Stimulated activated CD4-positive, alpha-beta T cell treated with anti-CD3 and anti-CD28 coated beads, Interleukin-1b, Interleukin-23, amount 100 ng/mL, for 4 hours (primary cell): ENCODE measurements at places on chromosomes 2 and 18.

DNA sequence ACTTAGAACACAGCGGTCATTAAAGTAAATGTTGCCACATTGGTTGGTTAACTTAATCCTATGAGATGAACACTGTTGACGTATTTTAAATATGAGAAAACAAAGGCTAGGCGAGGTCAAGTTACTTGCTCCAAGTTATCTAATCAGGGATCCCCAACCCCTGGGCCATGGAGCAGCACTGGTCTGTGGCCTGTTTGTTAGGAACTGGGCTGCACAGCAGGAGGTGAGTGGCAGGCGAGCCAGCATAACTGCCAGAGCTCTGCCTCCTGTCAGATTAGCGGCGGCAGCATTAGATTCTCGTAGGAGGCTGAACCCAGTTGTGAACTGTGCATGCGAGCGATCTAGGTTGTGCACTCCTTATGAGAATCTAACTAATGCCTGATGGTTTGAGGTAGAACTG lies 878.9 kb downstream of the CPS1 start:
- DNase-seq: no peak

DNA sequence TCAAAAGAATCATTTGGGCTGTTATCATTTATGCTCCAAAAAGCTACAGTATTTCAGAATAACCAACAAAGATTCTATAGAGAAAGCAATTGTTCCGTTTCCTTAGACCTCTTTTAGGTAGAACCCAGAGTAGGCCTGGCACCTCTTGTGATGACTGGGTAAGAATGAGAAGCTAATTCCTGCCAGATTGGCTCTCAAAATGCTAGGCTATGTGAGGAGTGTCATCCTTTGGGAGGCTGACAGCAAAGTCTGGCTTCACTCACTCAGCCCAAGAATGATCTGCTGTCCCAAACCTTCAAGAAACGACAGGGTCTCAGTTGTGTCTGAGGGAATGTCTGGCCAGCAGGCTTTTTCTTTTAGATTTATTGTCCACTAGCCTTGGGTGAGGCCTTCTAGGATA lies 4.5 kb downstream of the CERS6 start:
- DNase-seq: no peak

DNA sequence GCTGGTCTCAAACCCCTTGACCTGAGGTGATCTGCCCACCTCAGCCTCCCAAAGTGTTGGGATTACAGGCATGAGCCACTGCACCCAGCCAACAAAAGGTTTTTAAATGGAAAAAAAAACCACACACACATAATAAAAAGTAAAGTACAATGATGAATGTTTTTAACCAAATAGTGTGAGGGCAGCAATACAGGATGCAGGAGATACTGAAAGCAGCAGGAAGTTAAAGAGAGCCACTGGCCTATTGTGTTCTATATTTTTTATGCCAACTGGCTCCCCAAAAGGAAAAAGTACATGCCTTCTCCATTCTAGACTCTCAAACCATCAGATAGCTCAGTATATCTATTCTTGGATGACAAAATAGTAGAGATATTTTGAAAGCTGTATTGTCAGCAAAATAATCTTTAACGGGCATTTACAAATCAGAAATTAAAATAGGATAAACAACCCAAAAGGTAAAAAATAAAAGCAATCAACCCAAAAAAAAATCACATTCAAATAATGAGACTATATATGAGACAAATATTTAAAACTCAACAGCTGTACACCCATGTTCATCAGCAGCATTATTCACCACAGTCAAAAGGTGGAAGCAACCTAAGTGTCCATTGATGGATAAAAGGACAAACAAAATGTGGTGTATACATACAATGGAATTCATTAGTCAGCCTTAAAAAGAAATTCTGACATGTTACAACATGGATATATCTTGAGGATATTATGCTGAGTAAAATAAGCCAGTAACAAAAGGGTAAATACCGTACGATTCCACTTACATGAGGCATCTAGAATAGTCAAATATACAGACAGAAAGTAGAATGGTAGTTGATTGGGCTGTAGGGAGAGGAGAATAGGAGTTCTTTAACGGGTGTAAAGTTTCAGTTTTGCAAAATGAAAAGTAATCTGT lies 26.2 kb downstream of the GPATCH11 start:
- DNase-seq: no peak

DNA sequence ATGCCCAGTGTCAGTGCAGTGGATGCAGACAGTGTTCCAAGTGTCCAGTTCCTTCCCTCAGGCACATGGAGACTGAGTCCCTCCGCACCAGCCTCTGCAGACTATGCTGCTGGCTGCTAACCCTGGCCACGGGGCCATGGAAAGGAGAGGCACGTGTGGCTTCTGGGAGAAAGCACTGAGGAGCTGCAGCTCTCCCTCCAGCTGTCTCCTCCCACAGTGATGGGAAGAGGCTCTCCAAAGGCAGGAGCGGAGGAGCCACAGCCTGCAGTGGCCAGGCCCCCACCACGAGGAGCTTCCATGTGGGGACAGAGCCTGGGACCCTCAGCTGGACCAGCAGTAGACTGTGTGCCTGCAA lies 141.1 kb downstream of the NDUFA10 start:
- no peak for DNase-seq

- DNase-seq: no peak
Measured at GRCh38 chr2:170340693-170341068, 162.7 kb downstream of the MYO3B start.

- DNase-seq: no peak
Measured at GRCh38 chr18:74534981-74535649, 815 bp downstream of the CNDP1 start.

- DNase-seq: no peak
Measured at GRCh38 chr18:32553640-32554365, 83.1 kb upstream of the GAREM1 start.

- DNase-seq: no peak
Measured at GRCh38 chr2:85276571-85277118, 51.1 kb downstream of the TGOLN2 start.

- no peak for DNase-seq
Measured at GRCh38 chr18:49725809-49726674, 87.3 kb downstream of the ACAA2 start.

GRCh38 chr2:74037379-74037860 lies 52.7 kb downstream of the TET3 start:
- DNase-seq: no peak

GRCh38 chr2:104887676-104888075 lies 33.8 kb downstream of the POU3F3 start:
- DNase-seq: no peak

GRCh38 chr2:231714639-231715498 lies 6.5 kb downstream of the PTMA start:
- peak; percentile 79 for DNase-seq

DNA sequence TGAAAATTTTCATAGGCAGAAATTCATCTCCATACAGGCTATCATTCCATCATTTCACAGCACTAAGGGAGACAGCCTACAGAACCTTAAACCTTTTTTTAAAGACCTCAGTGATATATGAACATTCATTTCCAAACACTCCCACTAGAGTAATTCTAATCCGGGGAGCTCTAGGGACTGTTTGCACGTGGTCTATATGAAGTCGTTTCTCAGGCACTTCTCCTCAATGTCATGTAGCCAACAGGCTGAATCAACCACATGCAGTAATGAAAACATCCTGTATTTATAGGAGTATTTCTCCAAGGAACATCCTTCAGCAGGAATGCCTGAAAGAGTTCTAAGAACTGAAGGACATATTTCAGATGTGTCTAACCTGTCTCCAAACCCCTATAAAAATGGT lies 97.3 kb upstream of the CREB1 start:
- DNase-seq: no peak

DNA sequence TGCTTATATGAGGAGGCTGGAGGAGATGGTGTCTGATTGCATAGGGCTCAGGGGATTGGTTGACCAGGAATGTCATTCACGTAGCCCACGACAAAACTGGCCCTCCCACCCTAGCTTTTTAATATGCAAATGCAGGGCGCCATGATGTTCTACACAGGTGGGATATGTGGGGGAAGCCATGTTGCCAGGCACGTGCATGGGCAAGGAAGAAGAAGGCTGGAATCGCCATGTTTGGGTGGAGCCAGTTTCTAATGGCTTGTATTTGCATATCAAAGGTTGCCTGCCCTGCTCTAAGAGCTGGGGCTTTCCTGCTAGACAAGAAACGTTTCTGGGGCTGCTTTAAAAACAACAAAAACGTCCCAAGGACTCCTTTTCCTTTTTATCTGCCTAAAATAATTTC lies 26.5 kb upstream of the LINC00305 start:
- no peak for DNase-seq

DNA sequence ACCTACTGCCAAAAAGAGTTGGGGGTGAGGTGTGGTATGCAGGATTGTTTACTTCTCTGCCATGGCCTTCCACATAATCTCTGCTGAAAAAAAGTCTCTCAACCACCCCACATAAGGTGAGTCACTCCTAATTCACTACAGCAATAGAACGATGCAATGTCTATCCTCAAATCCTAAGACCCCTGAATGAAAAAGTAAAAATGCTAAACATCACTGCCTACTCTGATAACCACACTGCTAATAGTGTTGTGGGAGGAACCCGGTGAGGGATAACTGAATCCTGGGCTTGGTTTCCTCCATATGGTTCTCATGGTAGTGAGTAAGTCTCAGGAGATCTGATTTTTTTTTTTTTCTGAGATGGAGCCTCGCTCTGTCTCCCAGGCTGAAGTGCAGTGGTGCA lies 252.5 kb downstream of the PIEZO2 start:
- no peak for DNase-seq

DNA sequence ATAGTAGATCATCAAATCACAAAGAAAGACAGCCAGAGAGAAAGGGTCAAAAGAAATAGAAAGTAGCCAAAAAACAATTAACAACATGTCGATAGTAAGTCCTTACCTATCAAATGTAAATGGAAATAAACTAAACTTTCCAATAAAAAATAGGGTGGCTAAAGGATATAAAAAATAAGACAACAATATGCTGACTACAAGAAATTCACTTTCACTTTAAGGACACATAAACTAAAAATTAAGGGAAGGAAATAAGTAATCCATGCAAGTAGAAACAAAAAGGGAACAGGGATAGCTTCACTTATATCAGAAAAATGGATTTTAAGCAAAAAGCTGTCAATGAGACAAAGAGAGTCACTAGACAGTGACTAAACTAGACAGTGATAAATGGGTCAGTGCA lies 903.9 kb upstream of the ZEB2 start:
- no peak for DNase-seq

- no peak for DNase-seq
Measured at GRCh38 chr2:126882736-126883665, 15.7 kb upstream of the TEX51 start.

- no peak for DNase-seq
Measured at GRCh38 chr2:236239276-236240065, 24.7 kb downstream of the ASB18 start.

- DNase-seq: no peak
Measured at GRCh38 chr18:62329691-62330454, 4.8 kb downstream of the TNFRSF11A start.

DNA sequence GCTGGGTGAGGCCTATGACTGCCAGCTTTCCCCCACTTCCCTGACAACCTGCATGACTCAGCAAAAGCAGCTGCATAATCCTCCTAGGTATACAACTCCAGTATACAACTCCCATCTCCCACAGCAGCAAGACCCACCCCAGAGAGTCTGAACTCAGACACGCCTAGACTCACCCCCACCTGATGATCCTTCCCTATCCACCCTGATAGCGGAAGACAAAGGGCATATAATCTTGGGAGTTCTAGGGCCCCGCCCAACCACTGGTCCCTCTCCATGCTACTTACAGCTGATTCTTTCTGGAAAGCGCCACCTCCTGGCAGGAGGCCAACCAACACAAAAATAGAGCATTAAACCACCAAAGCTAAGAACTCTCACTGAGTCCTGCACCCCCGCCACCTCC lies 296.5 kb downstream of the DCC start:
- no peak for DNase-seq

DNA sequence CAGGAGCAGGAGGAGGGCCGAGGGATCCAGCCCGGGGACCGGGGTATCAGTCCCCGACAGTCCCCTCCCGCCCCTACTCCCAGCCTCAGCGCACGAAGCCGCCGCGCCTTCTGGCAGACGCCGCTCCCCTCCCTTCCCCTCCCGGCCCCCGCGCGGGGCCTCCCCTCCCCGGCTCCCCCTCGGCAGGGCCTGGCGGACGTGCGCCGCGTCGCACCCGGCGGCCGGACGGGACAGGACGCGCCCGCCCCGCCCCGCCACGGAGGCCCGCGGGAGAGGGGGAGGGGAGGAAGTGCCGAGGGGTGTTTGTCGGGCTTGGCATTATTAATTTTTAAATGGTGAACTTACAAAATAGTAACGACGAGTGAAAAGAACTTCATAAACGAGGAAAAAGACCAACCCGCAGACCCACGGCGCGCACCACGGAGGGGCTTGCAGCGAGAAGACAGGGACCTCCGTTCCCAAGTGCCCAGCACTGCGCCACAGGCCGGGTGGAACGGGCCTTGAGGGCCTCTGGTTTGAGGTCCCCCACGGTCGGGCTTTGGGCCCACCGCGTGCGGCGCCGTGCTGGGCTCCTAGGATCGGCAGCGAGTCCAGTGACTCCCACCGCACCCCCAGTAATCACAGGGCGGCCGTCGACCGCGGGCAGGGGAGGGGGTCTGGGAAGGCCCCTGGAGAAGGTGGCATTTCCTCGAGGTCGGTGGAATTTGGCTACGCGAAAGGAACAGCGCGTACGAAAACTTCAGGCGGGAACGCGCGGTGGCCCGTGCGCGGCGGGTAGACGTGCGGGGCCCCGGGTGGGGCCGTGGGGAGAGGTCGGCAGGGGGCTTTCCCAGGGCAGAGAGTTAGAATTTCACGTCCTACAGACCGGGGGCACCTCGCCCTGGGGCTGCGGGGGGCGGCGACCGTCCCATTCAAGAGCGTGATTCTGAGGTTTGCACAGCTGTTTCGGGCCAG lies 954 bp upstream of the CTDSP1 start:
- DNase-seq: peak; percentile 49

DNA sequence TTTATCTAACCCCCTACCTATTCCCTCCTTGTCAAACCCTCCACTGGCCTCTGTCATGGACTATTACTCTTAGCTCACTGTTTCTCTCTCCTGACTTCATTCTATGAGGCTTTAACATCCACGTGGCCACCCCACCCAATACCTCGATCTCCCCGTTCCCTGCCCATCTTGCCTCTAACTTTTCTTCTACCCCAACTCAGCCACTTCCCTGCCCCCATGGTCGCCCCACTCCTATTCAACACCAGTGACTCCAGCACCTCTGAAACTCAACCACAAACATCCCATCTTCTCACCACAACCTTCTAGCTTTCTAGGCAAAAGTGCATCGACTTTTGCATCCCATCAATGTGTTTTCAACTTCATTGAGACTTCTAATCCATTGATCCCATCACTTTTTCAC lies 94.2 kb upstream of the EPAS1 start:
- DNase-seq: no peak

GRCh38 chr18:8947566-8947965 lies 154.9 kb upstream of the NDUFV2 start:
- no peak for DNase-seq

DNA sequence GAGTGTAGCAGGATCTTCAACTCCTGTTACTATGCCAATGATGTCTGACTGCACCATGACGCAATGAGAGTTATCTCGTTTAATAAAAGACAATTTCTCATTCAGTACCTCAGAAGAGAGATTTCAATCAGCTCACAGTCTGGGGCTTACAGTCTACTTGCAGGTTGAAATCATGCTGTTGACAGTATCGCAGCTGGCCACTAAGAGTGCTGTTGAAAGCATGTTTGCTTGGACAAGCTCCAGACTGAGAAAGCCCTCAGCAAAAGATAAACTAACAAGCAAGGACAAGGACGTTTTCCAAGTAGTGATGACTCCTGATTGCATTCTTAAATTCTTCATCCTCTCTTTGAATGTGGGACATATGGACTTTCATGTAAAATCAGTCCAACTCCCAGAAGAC lies 145.2 kb upstream of the SYT4 start:
- DNase-seq: no peak
